Activated CD4-positive, CD25-positive, alpha-beta regulatory T cell (primary cell): ENCODE measurements at places on chromosomes 11 and 22.

- DNase-seq, result no peak
Measured at GRCh38 chr11:9146477-9146876, 55.1 kb upstream of the SCUBE2 start.

DNA sequence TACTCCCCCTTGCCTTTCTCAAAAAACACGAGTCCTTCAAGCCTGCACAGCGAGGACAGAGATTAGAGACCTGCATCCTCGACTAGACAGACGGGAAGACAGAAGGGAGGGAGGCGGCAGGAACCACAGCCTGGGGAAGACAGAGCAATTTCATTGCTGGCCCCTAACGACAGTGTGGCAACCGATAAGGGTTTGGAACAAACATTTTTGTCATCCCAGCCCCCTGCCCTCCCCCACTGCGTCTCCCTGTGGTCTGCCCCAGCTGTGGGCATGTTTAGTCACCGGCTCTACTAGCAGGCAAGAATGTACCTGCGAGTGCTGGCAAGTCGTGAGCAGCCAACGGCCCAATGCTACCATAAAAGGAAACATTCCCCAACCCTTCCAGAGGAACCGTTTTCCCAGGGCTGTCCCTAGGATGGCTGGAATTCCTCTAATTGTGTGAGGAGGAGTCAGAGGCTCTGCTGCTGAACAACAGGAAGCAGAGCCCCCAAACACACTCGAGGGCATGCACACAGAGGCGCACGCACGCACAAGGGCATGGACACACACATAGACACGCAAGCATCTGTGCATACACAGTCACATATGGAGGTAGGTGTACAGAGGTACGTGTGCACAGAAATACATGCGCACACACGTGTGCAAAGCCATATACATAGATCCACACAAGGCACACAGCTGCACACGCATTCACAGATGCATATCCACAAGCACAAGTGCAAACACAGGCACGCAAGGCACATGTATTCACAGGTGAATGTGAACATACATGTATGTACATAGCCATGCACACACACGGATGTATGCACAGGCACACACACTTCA, 58.3 kb downstream of the MYH9 start:
- peak; percentile 68 for DNase-seq

DNA sequence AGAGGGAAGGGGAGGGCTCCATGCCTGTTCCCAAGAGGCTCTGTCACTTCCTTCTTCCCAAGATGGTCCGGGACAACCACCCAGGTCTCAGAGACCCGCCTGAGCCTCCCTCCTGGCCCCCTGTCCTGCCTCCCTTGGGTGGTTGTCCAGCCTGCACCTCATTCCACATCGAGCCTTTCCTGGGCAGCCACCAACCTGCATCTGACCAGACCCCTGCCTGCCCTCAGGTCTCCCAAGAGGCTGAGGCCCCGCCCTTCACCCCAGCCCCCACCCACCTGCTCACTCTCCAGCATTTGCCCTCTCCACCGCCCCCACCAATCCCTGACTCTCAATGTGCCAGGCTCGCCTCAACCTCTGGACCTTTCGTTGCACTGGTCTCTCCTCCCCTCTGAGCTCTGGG, 97.5 kb upstream of the LMO1 start:
- DNase-seq, result no peak

DNA sequence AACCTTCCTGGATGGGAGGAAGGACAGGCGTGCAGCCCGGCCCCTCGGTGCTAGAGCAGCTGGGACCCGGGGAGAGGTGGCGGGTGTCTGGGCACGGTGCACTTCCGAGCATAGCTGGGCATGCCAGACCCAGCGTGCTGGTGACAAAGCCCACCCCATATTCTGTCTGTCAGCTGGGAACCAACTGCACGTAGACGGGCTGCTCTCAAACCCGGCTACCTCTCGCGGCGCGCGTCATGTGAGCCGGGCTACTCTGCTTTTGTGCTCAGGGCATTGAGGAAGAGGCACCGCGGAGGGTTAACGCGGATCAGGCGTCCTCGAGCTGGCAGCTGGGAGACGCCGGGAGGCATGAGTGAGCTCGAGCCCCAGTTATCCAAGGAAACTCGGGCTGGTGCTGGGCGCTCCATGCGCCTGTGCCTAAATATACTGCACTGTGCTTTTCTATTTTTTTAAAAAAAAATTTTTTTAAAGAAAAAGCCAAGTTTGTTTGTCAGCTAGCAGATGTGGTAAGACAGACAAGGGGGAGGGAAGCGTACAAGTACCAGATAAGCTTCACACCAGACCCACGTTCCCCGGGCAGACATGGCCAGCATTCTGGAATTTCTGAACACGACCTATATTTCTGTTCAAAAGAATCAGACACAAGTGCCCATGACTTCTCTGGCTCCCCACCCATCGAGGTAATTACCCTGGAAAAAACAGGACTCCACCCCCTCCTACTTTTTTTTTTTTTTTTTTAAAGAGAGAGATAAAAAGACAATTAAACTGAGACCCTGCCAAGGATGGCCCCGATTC, 425.6 kb downstream of the SHANK2 start:
- DNase-seq, result no peak

DNA sequence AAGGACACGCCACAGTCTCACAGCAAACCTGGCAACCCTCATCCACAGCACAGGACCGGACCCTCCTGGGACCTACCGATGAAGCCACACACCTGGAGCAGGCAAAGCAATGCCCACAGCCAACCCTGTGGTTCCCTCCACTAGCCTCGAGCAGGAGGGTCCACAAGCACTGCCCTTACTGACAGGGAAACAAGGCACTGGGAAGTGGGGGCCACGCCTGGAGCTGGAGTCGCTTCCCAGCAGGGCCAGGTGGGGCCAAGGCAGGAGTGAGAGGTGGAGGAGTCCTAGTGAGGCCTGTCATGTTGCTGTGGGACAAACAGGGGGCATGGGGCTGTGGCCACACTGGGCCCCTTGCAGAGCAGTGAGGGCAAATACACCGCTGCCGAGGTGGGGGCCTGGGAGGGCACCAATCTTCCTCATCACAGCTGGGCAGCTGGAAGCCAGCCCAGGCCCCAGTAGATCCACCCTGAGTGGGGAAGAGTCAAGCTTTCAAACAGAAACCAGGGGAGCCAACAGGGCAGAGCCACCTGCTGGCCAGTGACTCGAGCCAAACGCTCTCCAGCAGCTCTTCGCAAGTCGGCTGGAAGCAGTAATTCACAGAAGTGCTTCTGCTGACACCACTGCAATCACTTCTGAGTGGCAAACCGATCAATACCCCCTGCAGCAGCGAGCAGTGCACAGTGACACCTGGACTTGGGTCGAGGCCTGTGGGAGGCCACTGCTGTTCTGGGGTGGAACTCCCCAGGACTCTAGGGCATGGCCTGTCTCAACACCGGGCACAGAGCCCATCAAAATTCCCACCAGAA, 13.7 kb downstream of the SULT4A1 start:
- no peak for DNase-seq

DNA sequence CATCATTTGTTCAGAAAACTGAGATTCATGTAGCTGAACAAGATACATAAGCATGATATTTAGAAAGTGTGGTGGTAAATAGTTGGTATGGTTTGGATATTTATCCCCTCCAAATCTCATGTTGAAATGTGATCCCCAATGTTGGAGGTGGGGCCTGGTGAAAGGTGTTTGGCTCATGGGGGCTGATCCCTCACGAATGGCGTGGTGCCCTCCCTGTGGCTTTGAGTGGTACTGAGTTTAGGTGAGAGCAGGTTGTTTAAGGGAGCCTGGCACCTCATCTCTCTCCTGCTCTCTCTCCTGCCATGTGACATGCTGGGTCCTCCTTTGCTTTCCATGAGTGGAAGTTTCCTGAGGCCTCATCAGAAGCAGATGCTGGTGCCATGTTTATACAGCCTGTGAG, 48.1 kb downstream of the NXPE1 start:
- no peak for DNase-seq

DNA sequence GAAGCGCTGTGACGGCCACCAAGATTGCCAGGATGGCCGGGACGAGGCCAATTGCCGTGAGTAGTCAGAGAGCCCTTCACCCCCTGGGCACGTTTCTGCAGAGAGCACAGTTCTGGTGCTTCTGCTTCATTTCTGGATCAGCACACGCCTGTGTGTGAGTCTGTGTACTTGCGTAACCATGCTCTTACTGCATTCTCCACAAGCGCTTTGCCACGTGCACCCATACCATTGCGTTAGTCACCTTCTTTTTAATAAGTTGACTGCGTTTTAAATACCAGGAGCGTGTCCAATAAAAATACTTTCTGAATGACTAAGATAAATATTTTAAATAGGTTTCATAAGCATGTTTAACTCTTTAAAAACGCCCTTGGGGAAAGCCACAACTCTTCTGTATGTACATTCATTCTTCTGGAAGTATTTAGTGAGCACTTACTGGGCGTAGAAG, 143.0 kb upstream of the SORL1-AS1 start:
- DNase-seq, result no peak

GRCh38 chr11:26026078-26026477, 305.9 kb upstream of the ANO3 start:
- DNase-seq, result no peak

- DNase-seq, result no peak
Measured at GRCh38 chr11:126385991-126386728, 30.7 kb downstream of the ST3GAL4 start.

DNA sequence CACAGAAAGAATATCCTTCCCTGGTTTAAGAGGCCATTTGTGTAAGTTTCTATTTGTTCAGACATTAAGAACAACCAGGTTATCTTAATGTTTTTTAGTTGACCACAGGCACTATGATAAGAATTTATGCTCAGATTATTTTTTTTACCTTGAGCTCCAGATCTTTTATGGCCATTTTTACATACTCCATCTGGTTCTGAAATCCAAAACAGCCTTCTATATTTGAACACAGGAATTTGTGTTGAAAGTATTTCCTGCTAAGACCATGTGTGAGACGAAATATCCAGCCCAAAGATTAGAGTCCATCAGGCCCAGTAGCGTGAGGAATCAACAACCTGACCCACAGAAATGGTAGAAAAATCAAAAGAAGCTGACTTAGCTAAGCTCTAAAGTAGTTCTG, 569.9 kb upstream of the FAT3 start:
- no peak for DNase-seq

GRCh38 chr11:19539861-19540260, 172.8 kb upstream of the NAV2 start:
- DNase-seq, result no peak

DNA sequence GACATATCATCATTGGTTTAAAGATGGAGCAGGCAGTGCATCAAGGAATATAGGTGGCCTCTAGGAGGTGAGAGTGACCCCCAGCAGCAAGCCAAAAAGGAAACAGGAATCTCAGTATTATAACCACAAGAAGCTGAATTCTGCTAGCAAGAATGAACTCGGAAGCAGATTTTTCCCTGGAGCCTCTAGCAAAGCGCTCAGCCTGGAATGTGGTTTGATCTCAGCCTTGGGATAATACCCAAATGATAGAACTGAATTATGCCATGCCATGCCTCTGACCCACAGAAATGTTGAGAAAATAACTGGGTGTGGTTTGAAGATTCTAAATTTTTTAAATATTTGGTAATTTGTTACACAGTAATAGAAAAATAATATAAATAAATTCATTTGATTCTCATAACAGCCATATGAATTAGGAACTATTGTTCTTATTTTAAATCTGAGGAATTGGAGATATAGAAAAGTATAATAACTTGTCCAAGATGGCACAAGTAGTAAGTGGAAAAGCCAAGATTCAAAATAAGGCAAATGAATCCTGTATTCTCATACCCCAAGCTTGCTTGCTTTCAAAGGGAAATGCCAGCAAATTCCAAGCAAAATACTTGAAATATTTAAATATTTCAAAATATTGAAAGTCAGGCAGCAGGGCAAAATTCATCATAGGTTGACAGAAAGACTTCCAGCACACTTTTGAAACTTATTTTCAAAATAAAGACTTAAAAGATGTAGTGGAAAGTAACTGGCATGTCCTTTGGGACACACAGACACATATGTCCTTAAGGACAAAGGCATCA, 567.4 kb downstream of the KCNA4 start:
- no peak for DNase-seq

- DNase-seq, result no peak
Measured at GRCh38 chr22:39300186-39300830, 19.1 kb downstream of the RPL3 start.

- no peak for DNase-seq
Measured at GRCh38 chr22:31490496-31490925, 869 bp upstream of the EIF4ENIF1 start.

- DNase-seq, result peak; percentile 39
Measured at GRCh38 chr11:72683782-72684200, 9.6 kb upstream of the PDE2A start.

DNA sequence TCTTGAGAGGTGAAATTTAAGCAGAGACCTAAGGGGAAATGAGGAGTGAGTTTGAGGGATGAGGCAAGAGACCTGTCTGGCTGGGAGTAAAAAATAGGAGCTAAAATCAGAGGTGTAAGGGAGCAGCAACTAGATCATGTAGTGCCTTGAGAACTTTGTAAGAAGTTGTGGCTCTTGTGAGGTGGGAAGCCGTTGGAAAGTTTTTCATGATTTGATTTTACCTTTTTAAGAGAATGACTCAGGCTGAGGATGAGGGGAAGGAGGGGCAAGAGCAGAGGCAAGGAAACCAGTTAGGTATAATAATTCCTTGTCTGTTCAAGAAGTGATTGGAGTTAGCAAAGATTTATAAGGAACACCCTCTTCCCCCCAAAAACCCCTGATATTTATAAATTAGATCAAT, 25.8 kb downstream of the QSER1 start:
- no peak for DNase-seq

GRCh38 chr11:60756307-60757032, at the start of gene MS4A15:
Gene MS4A15 (plus strand): TSS chr11:60756867. CDS start chr11:60763734, 6,867 bp downstream.
- no peak for DNase-seq

GRCh38 chr11:8222820-8223512, 40.7 kb downstream of the LMO1 start:
- no peak for DNase-seq

DNA sequence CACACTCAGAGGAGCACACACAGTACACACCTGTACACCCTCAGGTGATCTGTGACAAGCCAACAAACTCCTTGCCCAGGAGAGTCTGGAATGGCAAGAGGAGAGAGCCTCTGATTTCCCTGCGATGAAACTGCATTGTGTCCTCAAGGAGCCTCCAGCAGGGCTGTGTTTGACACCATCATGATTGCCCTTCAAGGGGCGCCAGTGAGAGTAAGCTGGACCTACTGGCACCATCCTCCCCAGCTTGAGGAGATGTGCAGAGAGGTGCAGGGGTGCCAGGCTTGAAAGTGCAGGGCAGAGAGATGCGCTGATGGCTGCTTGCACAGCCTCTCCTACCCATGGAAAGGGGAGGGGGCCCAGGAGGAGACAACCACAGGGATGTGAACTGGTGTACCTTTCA, 188.8 kb upstream of the CADM1 start:
- no peak for DNase-seq

DNA sequence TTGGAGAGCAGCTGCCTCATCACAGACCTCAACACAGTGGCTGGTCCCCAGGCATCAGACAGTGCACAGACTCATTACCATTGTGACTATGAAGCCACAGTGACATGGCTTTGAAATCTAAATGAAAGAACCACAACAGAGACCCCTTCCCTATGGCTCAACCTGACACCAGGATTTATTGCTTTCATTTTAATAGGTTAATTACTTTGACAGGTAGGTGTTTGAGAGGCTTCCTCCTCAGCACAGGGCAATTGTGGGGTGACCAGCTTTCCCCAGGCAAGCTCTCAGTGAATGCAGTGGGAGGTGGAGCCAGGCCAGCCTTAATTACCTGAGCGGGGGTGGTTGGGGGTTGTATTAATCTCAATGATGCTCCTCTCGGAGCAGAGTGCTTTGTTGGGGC, 102.3 kb downstream of the CHST1 start:
- no peak for DNase-seq
